H54 (cell line): ENCODE measurements at places on chromosomes 16 and 17.

- peak; percentile 32 for DNase-seq
Measured at GRCh38 chr17:81432941-81433340, 37.7 kb downstream of the BAHCC1 start.

DNA sequence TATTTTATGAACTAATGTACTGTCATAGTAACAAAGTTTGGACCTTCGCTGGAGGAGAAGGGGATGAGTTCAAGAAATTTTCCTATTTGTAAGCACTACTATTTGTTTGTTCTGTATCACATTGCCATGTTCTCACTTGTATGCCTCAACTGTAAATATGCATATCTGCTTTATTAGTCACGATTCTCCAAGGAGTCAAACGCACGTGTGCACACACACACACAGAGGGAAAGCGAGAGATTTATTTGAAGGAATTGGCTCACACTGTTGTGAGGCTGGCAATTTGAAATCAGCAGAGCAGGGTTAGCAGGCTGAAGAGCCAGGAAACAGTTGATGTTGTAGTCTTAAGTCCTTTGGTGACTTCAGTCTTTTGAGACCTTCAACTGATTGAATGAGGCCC lies 24.9 kb upstream of the MYH2 start:
- no peak for DNase-seq

- DNase-seq: no peak
Measured at GRCh38 chr16:2466667-2467527, 4.2 kb upstream of the NTN3 start.

DNA sequence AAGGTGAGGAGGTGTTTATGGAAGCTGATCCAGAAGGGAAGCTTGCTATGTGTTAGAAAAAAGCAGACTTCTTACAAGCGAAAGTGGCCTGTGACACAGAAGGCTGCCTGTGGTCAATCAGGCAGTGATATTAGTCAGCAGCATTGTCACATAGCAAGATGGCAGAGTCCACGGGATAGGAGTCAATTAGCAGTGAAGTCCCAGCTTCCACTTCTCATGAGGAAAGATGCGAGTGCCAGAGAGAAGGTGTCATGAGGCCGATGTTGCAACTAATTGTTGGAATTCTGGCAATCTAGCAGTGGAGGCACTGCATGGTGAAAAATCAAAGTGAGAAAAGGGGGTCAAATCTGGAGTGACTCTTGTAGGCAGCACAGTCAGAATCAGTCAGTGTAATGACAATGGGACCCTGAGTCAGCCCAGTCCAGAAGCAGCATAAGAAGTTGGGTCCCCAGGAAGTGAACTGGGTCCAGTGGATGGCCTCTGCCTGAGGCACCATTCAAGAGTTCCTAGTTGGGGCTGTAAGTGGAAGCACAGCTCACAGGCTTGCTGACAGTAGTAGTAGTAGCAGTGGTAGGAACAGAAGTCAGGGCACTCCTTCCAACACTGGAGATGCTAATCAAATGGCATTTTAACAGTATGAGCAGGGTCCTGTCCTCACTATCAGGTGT lies 85.1 kb downstream of the TNFRSF13B start:
- no peak for DNase-seq

DNA sequence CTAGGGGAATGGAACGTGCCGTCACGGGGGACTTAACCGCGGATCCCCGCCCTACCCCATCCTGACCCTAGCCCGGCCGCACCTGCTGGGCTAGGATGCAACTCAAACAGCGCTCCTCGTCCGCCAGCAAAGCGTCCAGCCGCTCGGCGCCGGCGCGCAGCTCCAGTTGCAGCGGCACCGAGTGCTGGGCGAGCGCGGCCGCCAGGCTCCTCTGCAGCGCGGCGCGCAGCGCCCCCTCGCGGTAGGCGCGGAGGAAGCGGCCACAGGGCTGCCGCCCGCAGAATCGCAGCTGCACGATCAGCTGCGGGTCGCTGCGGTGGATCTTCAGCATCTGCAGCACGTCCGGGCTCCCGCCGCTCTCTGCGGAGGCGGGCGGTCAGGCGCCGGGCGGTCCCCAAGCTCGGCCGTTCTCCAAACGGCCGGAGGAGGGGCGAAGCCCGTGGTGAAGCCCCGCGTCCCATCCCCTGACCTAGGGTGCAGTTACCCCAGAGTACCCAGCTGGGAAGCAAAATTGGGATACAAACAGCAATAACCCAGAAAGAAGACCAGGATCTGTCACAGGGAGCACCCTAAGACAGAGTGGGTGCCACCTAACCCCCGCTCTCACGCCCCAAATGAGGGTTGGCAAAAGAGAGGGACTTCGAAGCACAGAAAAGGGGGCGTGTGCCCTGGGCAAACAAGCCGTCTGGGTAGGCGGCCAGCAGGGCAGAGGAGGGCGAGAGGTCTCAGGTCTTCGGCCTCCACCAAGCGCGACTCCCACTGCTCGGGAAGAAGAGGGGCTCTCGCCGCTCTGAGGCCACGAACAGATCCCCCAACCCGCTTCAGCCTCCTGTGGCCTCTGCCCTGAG lies 4.2 kb downstream of the TRADD start:
- DNase-seq: peak; percentile 87

DNA sequence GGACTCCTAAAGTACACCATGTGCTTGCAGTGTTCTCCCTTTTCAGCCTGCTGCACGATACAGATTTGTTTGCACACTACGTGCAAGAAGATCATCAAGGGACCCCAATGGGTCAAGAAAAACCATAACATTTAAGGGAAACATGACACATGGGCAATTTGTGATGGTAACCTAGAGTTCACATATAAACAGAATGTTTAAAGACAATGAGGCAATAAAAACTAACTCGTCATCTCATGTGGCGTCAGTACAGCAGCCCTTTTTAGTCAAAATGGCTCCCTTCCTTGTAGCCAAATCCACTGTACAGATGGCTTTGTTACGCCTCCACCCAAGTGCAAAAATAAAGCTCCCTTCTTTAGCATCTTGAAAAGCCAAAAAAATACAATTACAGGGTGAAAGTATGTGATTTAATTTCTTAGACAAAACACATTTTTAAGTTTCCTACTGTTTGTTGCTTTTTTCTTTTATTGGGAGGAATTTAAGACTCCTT lies 173.7 kb downstream of the CDK5R1 start:
- DNase-seq: no peak

- no peak for DNase-seq
Measured at GRCh38 chr16:56997931-56998330, 8.6 kb downstream of the NLRC5 start.

GRCh38 chr16:85556456-85557082 lies 56.6 kb upstream of the GSE1 start:
- peak; percentile 59 for DNase-seq

DNA sequence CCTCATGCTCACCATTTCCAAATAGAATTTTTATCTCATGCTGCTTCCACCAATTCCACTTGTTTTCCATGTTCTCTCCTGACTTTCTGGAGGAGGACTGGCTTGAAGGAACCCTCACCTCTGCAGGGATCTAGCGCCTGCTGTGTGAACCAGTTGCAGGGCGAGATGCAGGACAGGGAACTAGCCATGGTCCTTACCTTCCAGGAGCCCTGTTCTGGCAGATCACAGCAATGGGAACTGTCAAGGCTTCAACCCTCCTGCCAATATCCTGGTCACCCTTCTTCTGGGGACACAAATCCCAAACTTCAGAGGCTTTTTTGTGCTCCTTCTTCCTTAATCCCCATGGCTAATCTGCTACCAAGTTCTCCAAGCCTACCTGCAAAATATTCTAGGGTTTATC lies 60.4 kb upstream of the MMP2 start:
- DNase-seq: no peak

DNA sequence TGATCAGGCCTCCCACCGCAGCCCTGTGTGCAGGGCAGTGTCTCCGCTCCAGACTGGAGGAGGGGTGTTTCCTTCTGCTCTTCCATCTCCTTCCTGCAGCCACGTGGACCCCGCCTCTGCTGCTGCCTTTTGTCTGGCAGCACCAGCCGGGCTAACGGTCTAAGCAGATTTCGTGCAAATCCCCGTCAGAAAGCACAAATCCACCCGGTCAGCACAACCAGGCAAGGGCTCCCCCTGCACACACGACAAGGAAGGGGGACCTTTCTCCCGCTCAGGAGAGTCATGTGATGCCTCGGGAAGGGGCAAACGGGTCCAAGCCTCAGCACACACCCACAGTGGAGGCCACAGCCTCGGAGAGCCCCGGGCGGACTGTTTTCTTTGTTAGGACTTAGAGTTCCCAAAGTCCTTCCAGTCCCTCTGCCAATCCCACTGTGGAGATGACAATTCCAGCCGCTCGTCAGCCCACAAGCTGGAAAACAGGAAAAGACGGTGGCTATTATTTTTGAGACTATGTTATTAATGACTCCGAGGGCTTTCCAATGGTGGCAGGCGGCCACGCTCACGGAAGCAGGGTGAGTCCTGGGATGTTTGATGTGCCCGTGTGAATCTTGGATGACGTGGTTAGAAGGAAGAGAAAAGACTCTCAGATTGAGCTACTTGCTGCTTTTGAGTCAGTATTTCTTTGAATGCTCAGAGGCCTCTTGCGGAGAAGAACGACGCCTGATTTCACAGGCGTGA lies 22.5 kb upstream of the MEAK7 start:
- no peak for DNase-seq

GRCh38 chr17:10713318-10713717 lies 15.9 kb downstream of the ADPRM start:
- no peak for DNase-seq

DNA sequence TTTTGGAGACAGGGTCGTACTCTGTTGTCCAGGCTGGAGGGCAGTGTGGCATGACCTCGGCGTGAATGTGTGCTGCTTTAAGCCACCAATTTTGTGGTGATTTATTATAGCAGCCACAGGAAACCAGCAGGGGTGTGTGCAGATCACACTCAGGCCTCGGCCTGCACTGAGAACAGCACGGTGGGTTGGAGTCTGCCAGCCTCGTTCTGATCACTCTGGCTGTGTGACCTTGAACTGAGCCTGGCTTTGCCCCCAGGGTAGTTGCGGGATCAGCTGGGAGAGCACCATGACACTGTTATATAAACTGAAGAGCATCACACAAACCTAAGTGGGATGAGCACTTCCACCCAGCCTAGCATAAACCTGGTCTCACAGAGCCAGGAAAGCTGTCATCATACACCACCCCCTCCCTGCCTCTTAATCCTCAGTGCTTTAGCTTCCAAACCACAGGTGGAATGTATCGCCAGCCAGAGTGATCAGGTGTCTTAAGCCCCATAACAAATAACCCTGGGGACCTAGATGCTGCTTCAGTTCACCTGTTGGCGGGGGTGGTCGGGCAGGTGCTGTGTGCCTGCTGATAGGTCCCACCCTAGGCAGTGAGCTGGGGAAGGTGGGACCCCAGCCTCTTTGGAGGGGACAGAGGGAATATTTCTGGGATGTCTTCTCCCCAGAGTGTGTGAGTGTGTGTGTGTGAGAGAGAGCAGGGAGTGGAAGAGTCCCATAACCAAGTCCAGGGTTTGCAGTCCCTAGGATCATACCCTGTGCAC lies 28.6 kb upstream of the NDRG4 start:
- no peak for DNase-seq

GRCh38 chr17:65914784-65915342 lies 277.1 kb downstream of the CEP112 start:
- no peak for DNase-seq

GRCh38 chr16:29702269-29702668 lies 23.3 kb downstream of the QPRT start:
- no peak for DNase-seq

GRCh38 chr17:19398301-19399181 lies 11.6 kb upstream of the MFAP4 start:
- DNase-seq: no peak

DNA sequence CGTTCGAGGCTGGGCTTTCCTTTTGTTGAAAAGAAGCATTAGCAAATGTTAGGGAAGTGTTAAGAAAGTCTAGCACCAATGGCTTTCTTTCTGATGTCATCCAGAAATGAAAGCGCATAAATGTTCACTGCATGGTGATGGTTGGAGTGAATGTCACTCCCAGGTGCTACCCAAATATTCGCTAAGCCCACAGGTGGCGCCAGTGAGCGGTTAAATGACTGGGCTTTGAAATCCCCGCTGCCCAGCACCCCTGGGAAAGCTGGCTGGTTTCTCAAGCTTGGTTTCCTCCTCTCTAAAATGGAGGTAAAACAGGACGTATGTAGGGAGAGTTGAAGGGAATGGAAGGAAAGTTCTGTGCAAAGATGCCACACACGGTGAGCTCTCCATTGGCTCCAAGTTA lies 104.4 kb downstream of the IRX5 start:
- DNase-seq: peak; percentile 16

DNA sequence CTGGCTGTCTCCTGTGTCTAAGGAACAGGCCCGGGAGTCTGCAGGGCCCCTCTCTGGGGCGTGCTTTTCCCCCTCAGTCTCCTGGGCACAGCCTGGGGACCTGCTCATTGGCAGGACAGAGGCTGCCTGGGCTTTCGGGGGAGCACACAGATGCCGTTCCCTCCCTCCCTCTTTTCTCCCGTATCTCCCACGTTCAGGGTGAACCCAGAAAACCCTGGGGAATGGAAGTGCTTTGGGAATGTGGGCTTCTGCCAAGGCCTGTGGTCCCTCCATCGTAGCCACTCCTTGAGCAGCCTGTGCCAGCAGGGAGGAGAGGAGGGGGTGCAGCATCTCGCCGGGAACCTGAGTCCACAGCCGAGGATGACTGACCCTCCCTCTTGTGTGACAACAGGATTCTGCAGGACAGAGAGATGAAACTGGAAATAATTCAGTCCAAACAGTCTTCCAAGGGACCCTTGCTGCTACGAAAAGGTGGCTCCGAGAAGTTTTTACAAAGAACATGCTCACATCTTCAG lies 52.0 kb downstream of the RNF213 start:
- no peak for DNase-seq

DNA sequence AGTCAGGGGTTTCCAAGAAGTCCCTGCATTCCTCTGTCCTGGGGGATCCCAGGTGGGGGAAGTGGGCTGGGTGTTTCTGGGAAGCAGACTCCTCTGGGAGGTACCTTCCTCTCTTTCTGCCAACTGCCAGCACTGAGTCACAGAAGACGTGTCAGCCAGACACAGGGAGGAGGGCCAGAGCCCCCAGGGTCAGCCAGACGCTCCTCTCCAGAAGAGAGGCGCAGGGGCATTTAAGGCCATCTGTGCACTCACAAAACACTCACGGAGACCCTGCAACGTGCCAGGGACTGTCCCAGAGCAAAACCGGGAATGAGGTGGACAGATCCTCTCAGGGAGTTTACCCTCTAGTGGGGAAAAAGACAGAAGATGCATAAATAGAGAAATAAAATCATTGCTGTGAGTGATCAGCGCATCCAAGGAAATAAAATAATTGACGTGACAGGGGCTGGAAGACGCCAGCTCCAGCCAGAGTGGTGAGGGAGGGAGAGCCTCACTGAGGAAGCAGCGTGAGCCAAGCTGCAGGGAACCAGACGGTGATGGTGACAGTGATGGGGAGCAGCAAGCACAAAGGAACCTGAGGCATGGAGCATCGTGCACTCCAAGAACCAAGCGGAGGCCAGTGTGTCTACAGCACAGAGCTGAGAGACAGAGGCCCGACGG lies 105.4 kb downstream of the ZNF423 start:
- DNase-seq: no peak

DNA sequence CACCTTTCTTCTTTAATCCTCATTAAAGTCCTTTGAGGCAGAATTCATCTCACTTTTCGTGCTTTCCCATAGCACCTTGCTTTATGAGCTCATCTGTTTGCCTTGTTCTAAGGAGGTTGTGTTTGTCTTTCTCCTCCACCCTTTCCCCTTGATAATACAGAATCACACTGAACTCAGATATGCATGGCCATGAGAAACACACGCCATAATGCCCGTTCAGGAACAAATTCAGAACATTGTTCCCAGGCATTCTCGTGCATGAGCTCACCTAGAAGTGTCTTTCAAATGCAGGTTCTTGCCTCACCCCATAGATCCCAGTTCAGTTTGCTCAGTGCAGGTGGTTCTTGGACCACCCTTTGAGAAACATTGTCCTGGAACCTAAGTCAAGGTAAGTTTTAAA lies 71.1 kb downstream of the TMEM114 start:
- DNase-seq: no peak

- no peak for DNase-seq
Measured at GRCh38 chr17:16352667-16353316, 477 bp downstream of the CENPV start.
